ENCODE measurements at places on chromosomes 2 and 18.
A peak's percentile ranks its signal among the peaks of the same experiment; 100 is the strongest.

DNA sequence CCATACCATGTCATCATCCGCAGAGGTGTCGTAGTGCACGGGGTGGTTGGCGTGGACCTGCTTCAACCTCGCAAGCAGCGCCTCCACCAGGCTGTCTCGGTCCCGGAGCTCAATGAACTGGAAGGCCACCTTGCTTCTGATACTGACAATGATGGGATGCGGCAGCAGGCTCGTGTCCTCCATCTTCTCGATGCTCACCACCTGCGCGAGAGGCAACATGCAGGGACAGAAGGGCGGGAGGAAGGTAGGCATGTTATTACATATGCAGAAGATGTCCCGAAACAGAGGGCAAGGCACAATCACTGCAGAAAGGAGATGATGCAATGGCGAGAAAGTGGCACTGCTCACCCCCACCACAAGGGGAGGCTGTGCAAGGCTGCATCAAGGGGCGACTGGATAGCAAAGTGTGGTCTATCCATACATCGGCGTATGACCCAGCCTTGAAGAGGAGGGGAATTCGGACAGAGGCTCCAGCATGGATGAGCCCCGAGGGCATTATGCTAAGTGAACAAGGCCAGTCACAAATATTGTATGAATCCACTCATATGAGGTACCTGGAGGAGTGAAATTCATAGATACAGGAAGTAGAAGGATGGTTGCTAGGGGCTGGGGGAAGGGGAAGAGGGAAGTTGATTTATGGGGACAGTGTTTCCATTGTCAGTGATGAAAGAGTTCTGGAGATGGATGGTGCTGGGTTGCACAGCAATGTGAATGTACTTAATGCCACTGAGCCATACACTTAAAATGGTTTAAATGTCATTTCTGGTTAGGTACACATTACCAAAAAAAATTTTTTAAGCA is 36.6 kb downstream of the RPL31 start:
- no peak for DNase-seq

DNA sequence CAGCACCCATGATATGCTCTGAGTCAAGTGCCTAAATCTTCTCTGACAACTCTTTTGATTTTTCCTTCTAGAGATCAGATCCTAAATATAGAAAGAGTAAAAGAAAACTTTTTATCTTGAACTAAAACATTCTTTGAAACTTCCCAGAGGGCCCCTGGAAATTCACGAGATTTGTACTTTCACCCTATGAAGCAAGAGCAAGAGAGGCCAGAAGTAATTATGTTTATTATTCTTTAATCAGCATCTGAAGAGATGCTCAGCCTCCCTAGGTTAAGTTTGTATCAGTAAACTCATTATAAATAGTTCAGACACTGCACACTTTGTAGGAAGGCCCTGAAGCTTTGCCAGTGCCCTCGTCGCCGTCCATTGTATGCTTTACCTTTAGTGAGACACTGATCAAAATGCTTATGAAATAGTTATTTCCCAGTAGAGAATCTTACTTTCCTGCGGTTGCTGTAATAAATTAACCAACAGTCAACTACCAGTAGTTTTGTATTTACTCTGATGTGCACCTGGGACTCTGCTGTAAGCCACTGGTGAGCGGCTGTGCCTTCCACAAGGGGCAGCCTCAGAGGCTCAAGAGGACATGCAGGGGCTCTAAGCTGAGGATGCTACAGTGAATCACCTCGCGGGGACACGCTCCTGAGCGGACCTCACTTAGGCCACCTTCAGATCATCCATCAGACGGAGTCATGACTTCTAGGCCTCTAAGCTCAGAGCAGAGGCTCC is 71.9 kb downstream of the BIN1 start:
- DNase-seq = no peak

- DNase-seq = no peak
These were observed 556.2 kb downstream of the THSD7B start for GRCh38 chr2:137321566-137321965.

- DNase-seq = no peak
These were observed 608.2 kb upstream of the ACVR2A start for GRCh38 chr2:147236601-147237000.

DNA sequence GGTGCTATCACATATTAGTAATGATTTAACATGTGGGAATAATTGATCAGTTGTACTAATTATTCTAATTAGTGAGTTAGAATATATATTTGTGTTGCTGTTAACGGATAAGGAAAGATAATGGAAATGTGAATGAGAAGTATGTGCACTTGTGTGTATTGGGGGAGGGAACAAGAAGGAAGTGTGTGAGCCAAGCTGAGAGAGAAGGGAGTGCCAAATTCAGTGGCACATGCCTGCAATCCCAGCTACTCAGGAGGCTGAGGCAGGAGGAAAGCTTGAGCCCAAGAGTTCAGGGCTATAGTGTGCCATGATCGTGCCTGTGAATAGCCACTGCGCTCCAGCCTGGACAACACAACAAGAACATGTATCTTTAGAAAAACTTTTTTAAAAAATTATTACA is 9.3 kb downstream of the BARD1 start:
- DNase-seq = no peak

GRCh38 chr18:43108882-43109281 is 6.6 kb downstream of the RIT2 start:
- DNase-seq = no peak

DNA sequence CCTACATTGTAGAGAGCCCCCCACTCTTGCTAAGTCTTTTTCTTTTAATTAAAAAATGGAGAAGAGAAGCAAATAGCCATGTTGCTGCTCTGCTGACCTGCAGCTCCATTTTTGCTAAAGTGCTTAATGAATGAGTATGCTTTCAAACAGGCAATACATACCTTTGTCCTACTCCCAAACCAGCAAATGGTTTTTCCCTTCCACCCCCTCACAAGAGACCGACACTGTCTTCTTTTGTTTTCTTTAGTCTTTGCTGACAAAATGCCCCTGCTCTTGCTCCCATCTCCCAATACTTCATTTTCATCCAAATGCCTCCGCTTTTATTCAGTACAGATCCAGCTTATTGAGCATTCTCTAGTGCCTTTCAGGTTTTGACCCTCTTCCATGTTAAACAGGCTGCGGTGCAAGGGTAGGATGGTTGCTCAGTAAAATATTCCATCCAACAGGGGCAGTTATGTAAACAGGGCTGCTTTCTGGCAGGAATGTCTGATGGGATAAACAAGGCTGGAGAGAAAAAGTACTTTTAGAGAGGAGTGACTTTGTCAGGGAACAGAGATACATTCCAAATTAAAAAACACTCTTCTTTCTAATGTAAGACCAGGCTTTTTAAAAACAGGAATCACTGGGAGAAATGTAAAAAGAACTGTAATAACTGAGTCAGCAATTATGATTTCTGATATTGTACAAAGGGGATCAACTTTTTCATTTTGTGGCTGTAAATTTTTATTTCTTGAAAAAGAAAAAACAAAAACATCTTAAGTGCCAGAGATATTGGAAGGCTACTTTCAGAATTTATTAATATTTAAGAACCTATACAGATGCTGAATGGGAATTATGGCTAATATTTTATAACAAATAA is 136.8 kb downstream of the MEP1B start:
- DNase-seq = no peak

DNA sequence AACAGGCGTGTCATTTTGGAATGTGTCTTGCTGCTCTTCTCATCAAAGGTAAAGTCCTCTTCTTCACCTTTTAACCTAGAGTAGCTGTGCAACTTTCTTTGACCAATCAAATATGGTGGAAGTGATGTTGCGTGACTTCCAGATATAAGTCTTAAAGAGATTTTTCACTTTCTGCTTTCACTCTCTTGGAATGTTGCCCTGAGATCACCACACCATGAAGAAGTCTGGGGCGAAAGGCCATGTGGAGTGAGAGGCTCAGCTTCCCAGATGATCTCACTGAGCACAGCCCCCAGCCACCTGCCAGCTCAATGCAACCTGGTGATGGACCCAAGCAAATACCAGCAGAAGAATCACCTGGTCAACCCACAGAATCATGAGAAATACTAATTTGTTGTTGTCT is 7.1 kb upstream of the GALNT3 start:
- no peak for DNase-seq

DNA sequence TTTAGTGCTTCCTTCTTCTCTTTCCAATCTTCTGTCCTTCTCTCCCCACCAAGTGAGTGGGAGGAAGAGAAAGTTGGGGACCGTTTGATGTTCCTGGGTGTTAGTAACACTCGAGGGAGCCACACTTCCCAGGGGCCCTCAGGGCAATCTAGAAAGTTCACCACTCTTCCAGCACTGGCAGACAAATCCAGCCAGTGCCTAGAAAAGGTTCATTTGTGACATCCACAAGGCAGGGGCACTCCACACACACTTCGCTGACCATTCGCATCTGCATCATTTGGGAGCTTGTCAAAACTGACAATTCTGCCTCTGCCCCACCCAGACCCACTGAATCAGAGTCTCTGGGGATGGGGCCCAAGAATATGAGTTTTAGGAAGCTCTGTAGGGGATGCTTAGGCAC is 86.8 kb upstream of the ST3GAL5 start:
- no peak for DNase-seq

DNA sequence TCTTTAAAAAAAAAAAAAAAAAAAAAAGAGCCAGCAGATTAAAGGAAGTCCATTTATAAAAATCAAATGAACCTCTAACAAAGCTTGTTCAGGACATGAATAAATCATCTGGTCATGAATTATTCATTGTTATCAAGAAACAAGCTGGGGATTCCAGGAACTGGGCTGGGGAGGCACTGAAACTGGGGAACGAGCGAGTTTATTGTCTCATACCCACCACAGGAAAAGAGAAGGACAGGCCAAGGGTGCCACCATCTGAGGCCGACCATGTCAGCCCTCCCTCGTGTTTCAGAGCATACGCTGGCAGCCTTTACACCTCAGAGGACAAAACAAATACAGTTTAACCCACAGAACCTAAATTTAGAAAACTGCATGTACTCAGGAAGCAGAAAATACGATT is 164.2 kb downstream of the VWC2L start:
- no peak for DNase-seq

GRCh38 chr2:75431276-75431675 is 129.5 kb downstream of the EVA1A start:
- DNase-seq = no peak

DNA sequence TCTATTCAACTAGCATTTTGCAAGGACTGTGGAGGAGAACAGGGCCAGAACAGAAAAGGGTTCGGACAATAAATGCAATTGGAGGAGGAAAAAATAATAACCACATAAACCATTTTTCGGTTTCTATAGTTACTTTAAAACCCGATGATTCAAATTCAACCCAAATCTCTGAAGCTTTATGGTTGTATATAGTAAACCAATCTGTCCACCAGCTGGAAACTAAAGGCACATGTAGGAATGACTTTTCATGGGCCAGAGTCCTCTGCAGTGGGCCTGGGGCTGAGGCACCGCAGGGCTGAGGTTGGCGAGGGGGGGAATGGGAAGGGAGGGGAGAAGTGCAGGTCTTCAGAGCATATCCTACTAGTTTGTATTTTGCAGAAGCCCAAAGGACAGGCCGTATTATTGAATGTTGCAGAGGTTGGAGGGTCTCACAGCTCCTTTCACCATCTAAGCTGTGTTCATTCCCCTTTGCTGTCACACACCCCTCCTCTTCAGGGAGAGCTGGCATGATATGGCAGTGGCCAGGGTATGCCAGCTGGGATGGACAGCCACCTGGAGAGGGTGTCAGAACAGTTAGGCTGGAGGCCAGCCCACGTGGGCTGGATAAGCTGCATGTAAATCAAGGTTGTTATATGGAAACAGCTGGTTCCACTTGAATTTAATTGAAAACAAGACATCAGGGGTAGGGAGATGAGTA is 267.1 kb downstream of the PRKCE start:
- DNase-seq = no peak

GRCh38 chr2:45637440-45637839 is 14.0 kb upstream of the PRKCE start:
- no peak for DNase-seq

GRCh38 chr2:134873152-134873551 is 34.7 kb downstream of the ACMSD start:
- DNase-seq = no peak

DNA sequence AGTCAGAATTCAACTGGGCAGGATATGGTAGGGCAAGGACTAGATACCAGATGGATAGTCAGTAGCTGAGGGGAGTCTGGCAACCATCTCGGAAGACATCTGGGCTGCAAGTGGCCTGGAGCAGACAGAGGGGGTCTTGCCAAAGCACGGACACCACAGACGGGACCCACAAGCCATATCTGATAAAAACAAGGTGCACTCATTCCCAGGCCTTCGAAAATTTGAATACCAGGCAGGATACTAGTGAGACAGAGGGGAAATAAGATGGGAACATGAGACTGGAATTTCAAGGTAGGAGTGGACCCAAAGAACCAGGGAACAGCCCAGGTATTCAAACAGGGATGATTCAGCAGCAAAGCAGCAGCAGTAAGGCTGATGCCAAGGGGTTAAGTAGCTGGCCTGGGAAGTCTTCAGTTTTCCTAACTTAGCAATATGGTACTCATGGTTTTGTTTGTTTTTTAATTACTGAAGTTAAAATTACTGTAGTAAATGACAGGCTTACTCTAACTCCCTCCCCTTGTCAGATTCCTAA is 144.9 kb upstream of the NCKAP5 start:
- no peak for DNase-seq

GRCh38 chr2:121450301-121450700 is 80.4 kb upstream of the RNU4ATAC start:
- no peak for DNase-seq

- no peak for DNase-seq
These were observed 318.9 kb downstream of the CNTNAP5 start for GRCh38 chr2:124343827-124344498.

- no peak for DNase-seq
These were observed 386.3 kb downstream of the PARD3B start for GRCh38 chr2:204931562-204931961.

DNA sequence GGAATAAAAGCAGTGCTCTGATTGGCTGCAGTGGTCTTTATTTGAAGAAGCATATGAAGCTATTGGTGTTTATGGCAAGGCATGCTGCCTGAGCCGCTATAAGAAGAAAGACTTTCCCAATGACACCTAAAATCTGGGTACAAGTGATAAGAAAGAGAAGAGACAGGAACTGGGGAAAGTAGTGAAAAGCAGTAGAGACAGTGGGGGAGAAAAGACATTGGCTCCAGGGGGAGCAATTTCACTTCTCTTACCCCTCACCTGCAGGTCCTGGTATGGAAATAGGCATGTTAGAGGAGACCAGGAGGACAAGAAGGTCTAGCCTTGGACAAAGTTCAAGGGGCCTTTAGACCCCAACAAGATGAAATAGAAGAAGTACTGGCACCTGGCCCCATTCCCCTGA is 47.1 kb downstream of the PLCL1 start:
- DNase-seq = no peak

DNA sequence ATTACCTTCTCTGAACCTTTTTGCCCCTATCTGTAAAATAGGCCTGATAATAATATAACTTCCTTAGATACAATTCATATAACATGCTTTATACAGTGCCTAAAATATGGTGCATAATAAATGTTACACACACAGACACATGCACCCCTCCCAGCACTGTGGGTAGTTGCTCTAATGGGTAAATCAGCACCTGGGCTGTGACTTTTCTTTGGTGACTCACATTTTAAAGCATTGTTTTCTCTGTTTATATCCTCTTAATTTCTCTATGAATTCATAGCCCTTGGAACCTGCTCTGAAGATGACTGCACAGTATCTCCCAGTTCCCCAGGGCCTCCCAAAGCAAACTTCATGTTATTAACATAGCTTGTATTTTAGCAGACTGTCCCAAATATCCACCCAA is 248.2 kb upstream of the TNP1 start:
- DNase-seq = no peak

- DNase-seq = no peak
These were observed 25.3 kb downstream of the MMADHC start for GRCh38 chr2:149562324-149562723.

- no peak for DNase-seq
These were observed 144.3 kb upstream of the MAP3K20 start for GRCh38 chr2:172931256-172931894.

GRCh38 chr2:9474361-9475057 is at the start of gene IAH1:
Gene IAH1, plus strand, starts transcription at chr2:9474551. Its CDS starts 16 bp downstream, at chr2:9474567.
- DNase-seq = peak; percentile 45

GRCh38 chr2:96877042-96877451 is 7.2 kb upstream of the SEMA4C start:
- no peak for DNase-seq
